CD4-positive, alpha-beta T cell treated with Interleukin-21 for 1 hour (primary cell): ENCODE measurements at places on chromosomes 13 and 19.

DNA sequence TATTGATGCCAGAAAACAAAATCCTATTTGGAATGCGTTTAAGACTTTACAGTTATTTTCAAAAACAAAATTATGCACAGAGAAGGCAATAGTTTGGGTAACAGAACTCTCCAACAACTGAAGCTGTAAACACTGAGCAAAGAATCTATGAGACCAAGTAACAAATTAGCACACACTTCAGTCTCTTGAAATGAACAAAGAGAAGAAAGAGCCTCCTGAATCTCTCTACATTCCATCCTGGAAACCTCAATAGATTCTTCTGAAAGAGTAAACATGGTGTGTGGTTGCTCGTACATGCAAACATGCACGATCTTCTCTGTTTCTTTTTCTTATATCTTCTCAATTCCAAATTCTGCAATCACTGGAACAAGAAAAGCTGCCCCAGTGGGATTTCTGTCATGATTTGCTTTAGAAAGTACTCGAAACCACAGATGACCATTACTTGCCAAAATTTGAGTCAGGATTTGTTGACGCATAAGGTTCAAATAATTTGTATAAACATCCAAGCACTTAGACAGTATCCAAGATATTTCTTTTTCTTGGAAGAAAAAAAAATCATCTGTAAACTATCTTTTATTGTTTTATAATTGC, 137.9 kb upstream of the DACH1 start:
- no peak for DNase-seq

DNA sequence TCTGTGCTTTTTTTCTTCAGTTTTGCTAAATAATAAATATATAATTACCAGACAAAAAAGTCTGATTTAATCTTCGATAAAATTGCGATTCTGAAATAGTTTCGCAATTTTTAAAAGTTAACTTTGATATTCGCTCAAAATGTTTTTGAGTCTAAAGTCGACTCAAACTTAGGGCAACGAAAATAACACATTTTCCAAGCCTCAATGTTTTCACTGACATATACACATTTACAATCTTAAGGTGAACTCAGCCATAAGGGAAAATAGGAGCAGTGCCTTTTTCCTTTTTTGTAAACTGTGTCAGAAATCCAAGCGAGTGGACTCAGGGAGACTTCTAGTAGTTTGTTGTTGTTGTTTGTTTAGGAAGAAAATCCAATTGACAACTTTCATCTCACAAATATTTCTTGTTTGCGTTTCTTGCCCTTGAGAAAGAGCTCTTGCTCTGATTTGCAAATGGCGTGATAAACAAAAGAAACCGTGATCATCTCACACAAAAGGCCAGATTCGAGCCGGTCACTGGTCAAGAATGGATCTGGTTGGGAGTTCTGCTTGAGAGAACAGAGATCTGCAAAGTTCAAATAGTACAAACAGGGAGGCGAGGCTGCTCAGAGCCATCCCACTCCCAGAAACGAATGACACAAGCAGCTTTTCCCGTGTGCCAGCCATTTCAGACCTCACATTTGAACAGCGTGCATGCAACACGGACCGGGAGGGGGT, 2.1 kb downstream of the SOX21 start:
- no peak for DNase-seq

DNA sequence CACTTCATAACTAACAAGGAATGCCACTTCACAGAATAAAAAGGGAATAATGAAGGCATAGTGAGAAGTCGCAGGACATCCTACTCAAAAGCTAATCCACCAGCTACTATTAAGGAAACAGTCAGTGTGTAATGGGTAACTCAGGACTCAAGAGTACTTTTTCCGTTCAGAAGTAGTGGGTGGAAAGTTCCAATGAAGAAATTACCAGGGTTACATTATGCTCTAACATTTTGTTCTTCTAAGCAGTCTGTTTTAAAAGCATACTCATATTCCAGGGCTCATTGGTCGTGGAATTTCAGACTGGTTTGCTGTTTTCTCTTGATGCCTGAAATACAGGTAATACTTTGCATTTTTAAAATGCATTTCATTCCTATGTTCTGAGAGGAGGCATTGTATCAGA, 222.4 kb upstream of the IRS2 start:
- no peak for DNase-seq

DNA sequence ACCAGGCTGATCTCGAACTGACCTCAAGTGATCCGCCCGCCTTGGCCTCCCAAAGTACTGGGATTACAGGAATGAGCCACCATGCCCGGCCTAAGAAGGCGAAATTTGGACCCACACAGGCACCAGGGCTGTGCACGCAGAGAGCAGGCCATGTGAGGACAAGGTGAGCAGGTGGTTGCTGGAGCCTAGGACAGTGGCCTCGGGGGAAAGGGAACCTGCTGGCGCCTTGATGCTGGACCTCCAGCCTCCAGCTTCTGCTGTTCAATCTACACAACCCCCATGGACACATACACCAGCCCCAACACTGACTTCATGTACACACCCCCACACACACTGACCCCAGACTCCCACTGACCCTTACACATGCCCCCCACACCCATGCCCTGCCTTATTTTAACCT, 41.8 kb upstream of the CCNE1 start:
- no peak for DNase-seq

DNA sequence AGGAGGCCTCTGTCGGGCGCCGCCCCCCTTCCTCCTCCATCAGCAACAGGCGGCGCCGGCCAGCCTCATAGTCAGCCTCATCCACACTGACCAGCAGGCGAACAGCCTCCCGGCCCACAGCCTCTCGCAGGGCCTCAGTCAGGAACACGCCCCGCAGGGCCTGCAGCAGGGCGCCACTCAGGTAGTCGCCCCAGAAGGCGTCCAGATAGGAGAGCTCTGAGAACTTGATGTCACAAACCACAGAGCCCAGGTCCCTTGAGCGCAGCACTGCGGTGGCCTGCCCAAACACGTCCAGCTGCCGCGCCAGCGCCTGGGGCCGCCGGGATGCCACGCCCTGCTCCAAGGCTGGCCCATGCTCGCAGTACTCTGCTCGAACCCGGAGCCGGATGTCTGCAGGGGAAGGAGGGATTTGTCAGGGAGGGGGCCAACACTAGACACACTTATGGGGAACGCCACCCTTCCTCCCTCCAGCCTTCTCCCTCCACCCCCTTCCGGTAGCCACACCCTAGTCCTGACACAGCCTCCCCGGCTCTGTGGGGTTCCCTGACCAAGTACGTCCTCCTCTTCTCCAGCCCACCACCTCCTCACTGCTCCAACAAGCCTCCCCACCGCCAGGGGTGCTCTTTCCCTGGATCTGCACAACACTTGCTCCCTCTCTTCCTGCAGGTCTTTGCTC, 17.9 kb downstream of the DEDD2 start:
- DNase-seq, result peak; percentile 74

- no peak for DNase-seq
These were observed 34.6 kb downstream of the COL4A2 start for GRCh38 chr13:110341445-110342244.

- no peak for DNase-seq
These were observed 10.7 kb downstream of the PRKACA start for GRCh38 chr19:14106840-14107239.

- no peak for DNase-seq
These were observed 212.9 kb downstream of the PCDH9 start for GRCh38 chr13:67017276-67017675.

DNA sequence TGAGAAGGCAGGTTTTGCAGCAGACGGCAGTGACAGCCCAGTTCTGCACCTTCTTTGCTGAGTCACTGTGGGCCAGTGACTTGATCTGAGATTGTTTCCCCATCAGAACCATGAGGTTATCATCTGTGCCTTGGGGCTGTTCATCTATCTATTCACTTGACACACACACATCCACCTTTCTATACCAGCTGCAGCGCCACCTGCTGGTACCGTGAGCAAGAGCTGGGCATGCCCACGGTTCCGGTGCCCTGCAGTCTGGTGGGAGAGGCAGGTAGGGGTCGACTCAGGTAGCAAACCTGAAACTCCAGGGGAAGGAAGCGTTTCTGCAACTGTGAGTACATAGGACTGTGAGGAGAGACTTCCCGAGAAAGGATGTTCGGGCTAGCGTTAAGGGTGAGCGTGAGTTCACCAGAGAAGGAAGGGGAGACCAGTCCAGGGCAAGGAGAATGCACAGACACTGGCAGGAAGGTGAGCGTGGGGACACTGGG, 7.5 kb upstream of the LIN7B start:
- DNase-seq, result peak; percentile 70

DNA sequence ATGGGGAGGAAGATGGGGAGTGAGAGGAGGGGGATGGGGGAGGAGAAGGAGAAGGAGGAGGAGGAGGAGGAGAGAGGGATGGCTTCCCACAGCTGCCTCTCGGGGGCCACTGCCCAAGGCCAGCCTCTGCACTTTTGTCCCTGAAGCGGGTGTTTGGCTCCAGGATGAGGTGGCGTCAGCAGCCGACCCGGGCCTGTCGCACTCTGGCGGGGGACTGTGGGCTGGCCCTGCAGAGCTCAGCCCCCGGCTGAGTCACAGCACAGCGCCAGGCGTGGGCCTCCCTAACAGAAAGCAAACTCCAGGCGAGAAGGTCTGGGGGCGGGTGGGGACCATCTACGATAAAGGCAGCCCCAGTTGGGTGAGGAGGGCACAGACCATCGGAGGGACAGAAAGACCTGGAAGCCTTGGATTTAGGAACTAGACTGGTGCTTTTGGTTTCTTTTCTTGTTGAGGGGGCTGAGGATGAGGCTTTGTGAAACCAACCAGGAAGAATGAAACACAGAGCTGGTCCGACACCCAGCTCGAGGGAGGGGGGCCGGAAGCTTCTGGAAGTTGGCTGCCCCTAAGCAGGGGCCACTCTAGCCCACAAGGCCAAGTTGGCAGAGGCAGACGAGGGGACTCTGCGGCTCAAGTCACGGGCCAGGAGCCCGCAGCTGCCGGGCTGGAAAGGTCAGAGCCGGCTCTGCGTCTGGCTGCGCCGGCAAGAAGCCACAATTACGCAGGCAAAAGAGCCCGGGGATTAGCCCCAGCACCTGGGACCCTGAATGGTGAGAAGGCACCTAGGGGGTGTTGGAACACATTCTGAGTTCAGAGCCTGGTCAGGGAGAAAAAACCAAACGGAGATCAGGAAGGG, 18.2 kb downstream of the LSM4 start:
- DNase-seq, result peak; percentile 86

GRCh38 chr19:5112681-5113575, 144.0 kb downstream of the KDM4B start:
- DNase-seq, result no peak

DNA sequence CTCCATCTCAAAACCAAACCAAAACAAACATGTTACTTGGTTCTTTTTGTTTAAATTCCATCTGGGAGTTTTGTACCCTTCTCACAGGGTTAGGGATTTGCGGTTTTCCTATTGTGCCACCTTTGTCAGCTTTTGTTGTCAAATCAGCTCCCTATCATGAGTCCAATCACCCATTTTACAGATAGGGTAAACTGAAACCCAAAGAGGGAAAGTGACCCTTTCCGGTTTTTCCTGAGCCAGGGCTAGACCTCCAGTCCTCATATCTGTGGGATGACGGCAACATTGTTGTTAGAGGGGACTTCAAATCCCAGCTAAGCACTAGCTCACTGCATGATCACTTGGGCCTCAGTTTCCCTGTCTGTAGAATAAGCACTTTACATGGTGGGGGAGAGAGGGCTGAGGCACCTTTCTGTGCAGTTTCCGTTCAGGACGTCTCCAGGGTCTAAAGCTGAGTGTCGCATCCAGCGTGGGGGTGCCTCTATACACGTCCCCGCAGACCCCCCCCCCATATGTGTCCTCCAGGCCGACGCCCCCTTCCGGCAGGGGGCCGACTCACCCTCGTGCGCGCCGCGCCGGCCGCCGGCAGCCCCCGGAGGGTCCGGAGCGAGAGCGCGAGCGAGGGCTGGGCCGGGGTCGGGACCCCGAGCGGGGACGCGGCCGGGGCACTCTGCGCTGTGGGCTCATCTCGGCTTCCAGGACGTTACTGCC, 3.9 kb downstream of the CCDC194 start:
- no peak for DNase-seq

GRCh38 chr19:17423429-17424208, 3.8 kb downstream of the MVB12A start:
- DNase-seq, result no peak

DNA sequence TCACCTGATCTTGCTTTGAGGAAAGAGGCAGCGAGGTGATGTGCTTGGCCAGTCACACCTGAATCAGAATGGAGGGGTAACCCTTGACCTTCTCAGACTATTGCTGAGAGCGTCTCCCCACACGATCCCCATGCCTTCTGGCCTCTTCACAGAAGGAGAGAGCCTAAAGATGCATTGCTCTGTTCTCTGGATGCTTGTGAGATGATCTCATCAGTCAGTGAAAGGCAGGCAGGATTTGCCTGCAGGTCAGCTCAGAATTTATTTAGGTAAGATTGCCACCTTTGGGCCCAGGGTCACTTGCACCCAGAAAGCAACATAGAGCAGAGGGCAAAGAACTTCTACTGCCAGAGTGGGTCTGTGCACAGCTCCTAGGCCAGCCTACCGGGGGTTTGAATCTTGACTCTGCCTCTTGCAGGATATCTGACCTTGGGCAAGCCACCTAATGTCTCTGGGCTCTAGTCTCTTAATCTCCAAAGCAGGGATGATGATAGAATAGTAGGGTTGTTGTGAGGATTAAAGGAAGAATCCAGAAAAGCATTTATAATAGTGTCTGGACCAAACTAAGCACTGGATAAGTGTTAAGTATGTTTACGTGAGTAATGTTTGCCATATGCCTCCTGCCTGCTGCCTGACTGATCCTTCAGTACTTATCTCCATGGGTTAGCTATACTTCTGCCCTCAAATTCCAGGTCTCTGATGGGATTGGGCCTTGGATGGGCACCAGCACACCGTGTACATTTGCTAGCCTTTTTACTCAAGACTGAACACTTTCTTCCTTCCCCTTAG, 8.4 kb upstream of the FLT1 start:
- no peak for DNase-seq

DNA sequence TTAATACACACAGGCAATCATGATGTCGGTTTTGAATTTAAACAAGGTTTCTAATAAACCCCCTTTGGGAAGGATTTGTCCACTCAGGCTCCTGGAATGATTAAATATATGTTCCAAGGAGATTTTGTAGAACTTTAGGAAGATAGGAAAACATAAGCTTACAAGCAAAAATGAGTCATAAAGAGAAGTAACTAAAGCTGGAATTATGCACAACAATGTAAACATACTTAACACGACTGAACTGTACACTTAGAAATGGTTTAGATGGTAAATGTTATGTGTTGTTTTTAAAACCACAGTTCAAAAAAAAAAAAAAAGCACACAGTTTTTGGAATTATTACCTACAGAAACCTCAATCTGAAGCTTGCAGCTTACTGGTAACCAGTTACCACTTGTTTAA, 304.4 kb downstream of the NALCN start:
- DNase-seq, result no peak

DNA sequence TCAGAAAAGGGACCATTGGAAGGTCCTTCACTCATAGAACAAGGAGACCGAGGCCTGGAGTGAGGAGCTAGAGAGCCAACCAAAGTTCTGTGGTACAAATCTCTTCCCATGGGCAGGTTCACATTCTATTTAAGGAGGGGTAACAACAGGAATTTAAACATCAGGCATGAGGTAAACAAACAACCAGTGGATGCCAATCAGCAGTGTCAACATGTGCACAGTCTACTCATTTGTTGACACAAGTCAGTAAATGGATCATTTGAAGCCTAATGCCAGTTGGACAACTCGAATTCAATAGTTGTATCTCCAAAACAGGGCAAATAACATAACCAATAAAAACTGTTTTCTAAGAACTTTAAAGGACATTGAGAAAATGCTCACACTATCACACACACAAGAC, 6.3 kb upstream of the DOCK9 start:
- no peak for DNase-seq
